ENCODE measurements at places on chromosomes 2 and 18. TPM values are rescaled to one million over a fixed set of nuclear protein-coding genes. Genes with fewer than 3 reads are reported as not detected.

DNA sequence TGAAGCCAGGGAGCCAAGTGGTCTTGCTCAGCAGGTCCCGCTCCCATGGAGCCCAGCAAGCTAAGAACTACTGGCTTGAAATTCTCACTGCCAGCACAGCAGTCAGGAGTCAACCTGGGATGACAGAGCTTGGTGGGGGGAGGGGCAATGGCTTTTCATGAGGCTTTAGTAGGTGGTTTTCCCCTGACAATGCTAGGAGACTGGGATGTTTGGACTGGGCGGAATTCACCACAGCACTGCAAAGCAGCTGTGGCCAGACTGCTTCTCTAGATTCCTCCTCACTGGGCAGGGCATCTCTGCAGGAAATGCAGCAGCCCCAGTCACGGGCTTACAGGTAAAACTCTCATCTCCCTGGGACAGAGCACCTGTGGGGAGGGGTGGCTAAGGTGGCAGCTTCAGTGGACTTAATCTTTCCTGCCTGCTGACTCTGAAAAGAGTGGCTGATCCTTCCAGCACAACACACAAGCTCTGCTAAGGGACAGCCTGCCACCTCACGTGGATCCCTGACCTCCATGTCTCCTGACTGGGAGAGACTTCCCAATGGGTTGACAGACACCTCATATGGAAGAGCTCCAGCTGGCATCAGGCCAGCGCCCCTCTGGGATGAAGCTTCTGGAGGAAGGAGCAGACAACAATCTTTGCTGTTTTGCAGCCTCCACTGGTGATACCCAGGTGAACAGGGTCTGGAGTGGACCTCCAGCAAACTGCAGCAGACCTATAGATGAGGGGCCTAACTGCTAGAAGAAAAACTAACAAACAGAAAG lies 349.7 kb upstream of the ST6GAL2 start:
- ATAC-seq = no peak

- no peak for ATAC-seq
These were observed 1.0 kb upstream of the GPR35 start for GRCh38 chr2:240624011-240624949.

DNA sequence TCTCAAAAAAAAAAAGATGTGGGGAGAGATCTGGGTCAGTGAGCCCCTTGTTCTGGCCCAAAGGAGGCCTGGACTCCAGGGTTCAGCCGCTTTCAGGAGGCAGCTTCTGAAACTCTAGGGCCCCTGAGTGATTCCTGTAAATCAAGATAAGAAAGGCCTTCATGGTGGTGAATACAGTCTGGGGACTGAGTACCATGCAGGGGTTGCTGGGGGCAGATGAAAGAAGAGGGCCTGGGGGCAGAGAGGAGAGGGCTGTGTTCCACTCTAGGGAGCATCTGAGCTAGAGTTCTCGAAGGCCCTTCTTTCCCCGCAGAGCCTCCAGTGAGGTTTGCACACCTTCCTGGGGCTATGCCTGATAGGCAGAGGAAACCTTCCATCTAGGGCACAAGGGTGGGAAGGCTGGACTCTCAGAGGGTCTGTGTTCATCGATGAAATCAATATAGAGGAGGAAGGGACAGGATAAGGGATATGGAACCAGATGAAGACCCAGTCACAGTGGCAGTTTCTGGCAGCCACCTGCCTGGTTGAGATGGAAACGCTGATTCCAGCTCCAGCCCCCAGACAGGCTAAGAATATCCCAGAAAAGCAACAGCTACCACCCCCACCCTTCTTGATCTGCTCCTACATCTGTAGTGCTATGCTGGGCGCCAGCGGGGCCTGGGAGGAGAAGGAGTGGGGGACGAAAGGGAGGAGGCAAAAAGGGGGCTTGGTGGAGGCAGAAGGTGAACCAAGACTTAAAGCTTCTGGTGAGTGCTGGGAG lies 4.7 kb upstream of the CDK5R2 start:
- ATAC-seq = no peak

- no peak for ATAC-seq
These were observed 5.0 kb downstream of the RNF144A start for GRCh38 chr2:6922201-6922656.

- no peak for ATAC-seq
These were observed 29.8 kb downstream of the ALPK2 start for GRCh38 chr18:58599106-58599505.

GRCh38 chr2:1656326-1656960 lies 87.9 kb downstream of the PXDN start:
- no peak for ATAC-seq

GRCh38 chr2:242004902-242005230 lies 135.3 kb downstream of the RTP5 start:
- ATAC-seq = no peak

DNA sequence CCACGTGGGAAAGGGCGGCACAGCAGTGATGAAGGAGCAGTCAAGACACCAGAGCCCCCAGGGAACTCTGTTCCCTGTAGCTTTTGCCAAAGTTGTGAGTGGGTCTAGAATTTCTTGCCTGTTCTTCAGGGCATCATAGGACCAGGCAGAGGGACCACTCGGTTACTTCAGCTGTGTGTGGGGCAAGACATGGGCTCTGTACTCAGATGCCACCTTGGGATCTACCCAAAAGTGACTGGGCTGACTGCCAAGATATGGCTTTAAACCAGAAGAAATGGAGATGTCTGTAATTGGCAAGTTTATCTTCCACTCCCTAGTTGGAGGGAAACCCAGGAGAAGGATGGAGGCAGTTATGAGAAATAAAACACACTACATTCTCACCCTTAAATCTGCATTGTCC lies 29.6 kb downstream of the KCNF1 start:
- no peak for ATAC-seq

DNA sequence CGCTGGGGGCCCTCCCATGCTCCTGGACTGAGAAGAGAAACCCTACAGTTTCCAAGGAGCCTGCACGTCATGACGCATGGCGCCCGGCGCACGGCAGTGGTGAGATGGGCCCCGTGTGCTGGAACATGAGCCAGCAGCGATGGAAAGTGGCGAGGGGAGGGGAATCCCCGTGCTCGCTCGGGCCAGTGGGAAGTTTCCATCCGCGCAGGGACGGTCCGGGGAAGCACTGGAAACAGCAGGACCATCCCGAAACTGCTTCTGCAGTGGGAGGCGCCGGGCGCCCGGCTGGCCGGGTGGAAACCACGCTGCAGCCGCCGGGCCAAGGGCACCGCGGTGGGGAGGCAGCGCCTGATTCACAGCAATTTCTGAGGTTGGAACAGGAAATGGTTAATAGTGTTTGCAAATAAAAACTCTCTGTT lies 4.9 kb upstream of the PDCD1 start:
- peak; percentile 70 for ATAC-seq

DNA sequence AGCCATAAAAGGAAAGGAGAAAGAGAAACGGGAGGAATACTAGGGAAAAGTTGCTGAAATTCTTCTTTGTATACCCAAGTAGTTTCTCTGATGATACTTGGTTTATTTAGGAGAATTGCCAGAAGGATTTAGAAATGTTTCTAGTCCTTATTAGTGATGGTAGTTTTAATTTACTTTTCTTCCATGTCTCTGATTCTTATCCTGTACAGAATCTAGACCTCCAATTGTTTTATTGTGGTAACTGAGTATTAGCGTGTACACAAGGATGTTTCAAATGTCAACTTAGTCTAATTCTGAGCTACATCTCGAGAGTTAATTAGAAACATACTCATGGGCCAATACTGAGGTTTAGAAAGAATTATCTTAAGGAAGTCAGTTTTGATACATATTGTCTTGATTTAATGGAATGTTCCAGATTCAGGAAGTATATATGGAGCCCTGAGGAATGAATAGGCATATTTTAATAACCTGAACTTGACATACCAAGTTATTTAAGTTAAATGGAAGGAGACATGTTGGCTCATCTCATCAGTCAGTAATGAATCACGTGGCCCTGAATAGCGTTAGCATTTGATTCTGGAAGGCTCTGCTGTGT lies 219.6 kb downstream of the LTBP1 start:
- ATAC-seq = no peak

GRCh38 chr2:228600265-228600664 lies 418.8 kb upstream of the SPHKAP start:
- no peak for ATAC-seq

- no peak for ATAC-seq
These were observed 4.4 kb upstream of the SIGLEC15 start for GRCh38 chr18:45821026-45821425.

DNA sequence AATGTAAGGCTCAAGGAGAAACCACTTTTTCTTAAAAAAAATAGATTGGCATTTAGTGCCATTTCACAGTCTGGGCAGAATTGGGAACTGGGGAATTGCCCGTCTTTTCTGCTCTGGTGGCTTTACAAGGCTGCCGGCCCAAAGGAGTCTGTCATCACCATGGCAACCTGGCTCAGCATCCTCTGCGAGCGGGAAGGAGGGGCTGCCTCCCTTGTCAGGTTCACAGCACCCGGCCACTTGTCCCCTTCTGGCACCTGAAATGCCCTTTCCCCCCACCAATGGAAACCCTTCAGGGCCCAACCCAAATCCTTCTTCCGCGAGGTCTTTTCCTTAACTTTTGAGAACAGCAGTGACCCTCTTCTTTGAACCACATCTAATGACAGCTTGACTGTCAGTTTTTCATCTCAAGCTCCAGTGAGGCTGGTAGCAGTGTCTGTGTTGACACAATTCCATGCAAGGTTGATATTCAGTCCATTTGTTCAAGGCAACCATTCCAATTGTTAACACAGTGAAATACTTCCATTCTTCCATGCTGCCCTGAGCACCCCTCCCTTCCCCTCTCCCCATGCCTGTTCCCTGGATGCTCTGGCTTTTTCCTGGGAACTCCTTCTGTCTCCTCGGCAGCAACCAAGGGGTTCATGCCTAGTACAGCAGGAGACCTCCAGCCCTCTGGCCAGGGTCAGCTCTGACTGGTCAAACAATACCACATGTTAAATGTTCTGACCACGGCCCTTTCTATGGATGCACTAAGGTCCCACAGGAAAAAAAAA lies 79.6 kb downstream of the DNER start:
- ATAC-seq = no peak

- ATAC-seq = no peak
These were observed 30.0 kb upstream of the NFATC1 start for GRCh38 chr18:79365701-79366100.

GRCh38 chr2:220663065-220663464 lies 909.0 kb downstream of the EPHA4 start:
- ATAC-seq = no peak

GRCh38 chr2:233821196-233821595 lies 33.1 kb downstream of the HJURP start:
- ATAC-seq = no peak

DNA sequence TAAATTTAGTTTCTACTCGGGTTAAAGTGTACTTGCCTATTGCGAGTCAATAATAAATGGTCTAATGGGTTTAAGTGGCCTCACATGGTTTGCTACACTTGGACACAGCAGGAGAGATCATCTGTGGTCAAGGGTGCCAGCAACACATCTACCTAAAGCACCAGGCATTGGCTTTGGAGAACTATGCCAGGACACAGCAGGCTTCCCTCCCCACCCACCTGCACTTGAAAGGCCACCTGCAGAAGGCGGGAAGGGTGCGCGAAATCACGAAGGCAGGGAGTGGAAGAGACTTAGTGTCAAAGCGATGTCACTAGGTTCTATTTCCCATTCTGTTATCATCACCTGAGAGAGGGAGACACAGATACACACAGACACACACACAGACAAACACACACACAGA lies 44.5 kb downstream of the MYT1L start:
- no peak for ATAC-seq

GRCh38 chr2:199018826-199019225 lies 438.9 kb downstream of the SATB2 start:
- no peak for ATAC-seq

DNA sequence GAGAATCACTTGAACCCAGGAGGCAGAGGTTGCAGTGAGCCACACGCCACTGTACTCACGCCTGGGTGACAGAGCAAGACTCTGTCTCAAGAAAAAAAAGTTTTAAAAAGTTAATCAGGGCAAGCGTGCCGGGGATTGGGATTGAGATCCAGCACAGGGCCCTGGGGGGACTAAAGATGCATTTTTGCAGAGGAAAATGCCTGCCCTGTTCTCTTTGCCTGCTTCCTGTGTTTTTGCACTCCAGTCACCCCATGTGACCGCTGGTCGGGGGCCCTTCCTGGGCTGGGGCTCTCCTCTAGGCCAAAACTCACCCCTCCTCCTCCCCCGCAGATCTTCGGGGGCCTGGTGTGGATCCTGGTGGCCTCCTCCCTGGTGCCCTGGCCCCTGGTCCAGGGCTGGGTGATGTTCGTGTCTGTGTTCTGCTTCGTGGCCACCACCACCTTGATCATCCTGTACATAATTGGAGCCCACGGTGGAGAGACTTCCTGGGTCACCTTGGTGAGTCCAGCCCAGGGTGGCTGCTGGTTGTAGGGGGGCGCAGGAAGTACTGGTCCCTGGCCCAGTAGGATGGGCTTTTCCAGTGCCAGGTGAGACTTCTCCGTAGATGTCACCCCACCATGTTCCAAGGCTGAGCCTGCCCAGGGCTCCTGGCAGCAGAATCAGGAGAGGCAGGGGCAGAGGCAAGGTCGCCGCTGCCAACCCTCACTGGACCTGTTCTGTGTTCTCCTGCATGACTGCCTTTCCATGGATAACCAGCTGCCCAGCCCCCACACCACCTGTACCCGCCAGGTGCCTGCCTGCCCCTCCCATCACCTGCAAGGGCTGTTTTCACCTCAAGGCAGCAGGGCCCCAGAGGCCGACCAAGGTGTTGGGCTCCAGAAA lies 22.4 kb downstream of the MAL start:
- ATAC-seq = no peak

GRCh38 chr2:185128996-185129395 lies 530.7 kb downstream of the ZNF804A start:
- no peak for ATAC-seq

DNA sequence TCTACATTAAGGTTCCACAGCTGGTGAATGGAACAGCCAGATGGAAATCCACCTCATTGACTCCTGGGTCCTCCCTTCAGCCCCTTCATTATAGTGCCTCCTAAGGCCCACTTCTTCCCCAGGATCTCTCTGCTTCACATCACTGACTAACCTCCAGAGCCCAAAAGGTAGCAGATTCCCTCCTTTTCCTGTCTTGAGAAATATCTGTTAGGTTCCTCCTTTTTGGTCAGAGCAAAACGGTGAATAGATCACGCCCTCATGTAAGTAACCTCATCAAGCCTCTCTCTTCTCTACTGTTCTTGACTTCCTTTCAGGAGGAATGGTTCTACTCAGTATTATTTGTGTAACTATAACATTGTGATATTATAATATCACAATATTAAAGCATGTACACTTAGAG lies 155.0 kb upstream of the SRD5A2 start:
- no peak for ATAC-seq

- ATAC-seq = no peak
These were observed 37.7 kb upstream of the INHBB start for GRCh38 chr2:120308038-120308910.

Gene SPEG
- total RNA-seq = 0.79 TPM

Gene POTEF
- total RNA-seq = not detected

Gene RAD51AP2
- total RNA-seq = not detected

Gene MAPRE3
- total RNA-seq = 4.2 TPM

Gene NDUFB3
- 68.7 TPM for total RNA-seq

Gene SNED1
- 3.0 TPM for total RNA-seq

Gene NR4A2
- 1.9 TPM for total RNA-seq

Gene TEX44
- total RNA-seq = not detected

Data from activated T-helper 17 cell treated with anti-CD3 and anti-CD28 coated beads, Interleukin-2, amount 50 U/mL, for 72 hours (primary cell).